PC-3 (cell line): ENCODE measurements at places on chromosomes 7 and 10.
A peak's percentile ranks its signal among the peaks of the same experiment; 100 is the strongest.

DNA sequence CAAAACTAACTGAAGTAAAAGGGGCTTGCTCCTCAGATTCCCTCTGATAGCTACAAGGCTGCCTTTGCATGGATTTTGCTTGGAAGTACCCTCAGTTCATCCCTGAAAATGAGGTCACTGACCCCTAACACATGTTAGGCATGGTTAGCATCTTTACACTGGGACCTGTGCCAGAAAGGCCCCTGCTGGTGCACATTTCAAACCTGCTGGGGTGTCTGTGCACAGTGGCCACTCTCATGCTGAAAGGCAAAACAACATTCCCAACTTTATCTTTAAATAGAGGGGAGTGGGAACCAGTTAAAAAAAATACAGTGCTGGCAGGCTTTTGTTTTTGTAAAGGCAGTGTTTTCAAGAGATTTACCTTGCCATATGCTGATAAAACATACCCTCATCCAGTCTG lies 99.1 kb downstream of the ANK3 start:
- DNase-seq = no peak

GRCh38 chr7:53485354-53485753 lies 449.9 kb downstream of the POM121L12 start:
- DNase-seq = no peak

- no peak for DNase-seq
Measured at GRCh38 chr7:81846398-81846797, 76.6 kb upstream of the HGF start.

GRCh38 chr7:116607299-116607698 lies 64.7 kb upstream of the MET start:
- no peak for DNase-seq

DNA sequence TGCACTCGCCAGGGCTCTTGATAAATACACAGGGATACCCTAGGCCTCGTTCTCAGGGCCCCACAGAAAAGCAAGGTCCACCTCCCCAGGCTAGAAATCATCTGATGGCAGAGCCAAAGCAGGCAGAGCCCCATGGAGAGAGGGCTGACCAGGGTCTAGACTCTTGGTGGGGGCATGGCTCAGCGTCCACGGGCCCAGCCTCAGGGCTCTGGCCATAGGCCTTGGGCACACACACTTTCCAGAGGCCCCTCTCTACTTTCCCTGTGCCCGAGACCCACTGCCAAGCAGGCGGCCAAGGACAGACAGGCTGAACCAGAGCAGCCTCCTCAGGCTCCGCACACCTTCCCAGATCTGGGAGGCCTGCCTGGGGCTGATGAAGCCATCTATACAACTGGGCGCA lies 64.8 kb downstream of the FAM53B start:
- no peak for DNase-seq

GRCh38 chr7:4288791-4289394 lies 393.2 kb upstream of the FOXK1 start:
- no peak for DNase-seq

GRCh38 chr10:72665925-72666324 lies 26.0 kb upstream of the MCU start:
- peak; percentile 57 for DNase-seq

DNA sequence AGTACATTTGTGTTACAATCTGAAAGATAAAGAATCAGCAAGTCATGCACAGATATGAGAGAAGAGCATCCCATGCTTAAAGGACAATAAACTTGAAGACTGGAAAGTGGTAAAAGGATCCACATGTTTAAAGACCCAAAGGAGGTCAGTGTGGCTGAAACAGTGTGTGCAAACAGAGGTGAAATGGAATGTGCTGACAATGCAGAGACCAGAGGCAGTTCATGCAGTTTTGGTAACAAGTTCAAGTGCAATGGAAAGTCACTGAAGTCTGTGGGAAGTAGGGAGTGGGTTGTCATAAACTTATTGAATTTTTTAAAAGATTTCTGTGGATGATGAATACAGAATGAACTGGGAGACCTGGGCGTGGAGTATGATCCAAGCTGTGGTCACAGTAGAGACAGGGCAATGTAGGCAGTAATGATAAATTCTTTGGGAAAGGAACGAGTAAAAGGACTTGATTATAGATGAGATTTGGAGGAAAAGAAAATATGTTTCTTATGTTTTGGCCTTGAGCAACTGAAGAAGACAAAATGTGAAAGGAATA lies 408.0 kb downstream of the HGF start:
- DNase-seq = no peak

- peak; percentile 52 for DNase-seq
Measured at GRCh38 chr10:2839081-2839725, 228.1 kb upstream of the PFKP start.

DNA sequence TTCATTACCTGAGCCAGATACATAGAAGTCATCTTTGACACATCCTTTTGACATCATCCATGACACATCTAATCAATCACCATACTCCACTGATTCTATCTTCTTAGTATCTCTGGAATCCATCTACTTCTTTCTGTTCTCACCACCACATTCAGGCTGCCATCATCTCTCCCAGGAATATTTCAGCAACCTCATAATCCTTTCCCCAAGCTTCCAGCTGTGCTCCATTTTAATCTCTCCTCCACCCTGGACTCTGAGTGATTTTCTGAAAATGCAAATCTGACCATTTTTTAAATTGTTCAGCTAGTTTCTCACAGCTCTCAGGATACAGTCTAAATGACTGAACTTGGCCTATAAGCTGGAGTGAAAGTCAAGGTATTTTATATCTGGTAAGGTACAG lies 2.5 kb upstream of the BTRC start:
- no peak for DNase-seq

GRCh38 chr7:47402941-47403866 lies 178.7 kb downstream of the TNS3 start:
- DNase-seq = no peak

DNA sequence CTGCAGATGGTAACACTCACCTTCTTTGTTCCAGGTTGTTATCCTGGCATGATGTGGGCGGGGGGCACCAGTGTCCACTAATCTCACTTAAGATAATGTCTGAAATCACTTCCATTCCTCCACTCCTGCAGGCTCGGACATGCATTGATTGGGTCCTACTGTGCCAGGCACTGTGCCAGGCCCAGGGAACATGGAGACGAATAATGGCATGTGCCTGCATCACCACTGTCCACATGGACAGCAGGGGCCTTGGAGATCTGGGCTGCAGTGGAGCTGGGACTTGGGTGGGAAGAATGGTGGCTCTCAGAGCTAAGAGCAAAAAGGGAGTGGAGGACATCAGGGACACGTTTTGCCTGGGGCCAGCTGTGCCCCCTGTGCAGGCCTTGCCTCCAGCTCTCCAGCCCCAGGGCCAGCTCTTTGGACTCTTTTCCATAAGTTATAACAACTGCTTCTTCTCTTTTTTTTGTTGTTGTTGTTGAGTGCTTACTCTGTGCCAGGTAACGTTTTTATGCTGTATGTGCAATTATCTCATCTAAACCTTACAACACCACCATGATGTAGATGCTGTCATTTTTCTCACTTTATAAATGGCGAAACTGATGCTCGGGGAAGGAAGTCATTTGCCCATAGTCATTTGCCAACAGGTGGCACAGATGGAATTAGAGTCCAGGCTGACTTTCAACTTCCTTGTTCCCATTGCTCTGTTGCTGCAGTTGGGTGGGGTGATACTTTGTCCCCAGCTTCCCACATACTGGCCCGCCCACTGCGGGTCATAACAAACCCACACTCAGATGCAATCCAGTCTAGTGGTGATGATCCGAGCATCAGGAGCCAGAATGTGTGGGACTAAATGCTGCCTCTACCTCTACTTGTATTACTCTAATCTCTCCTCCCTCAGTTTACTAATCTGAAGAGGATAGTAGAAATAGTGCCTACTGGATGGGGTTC lies 19.1 kb downstream of the PLPP4 start:
- no peak for DNase-seq

GRCh38 chr7:138773817-138774216 lies 24.0 kb upstream of the TMEM213 start:
- no peak for DNase-seq
